ENCODE measurements at places on chromosomes 4 and X. TPM values are rescaled to one million over a fixed set of nuclear protein-coding genes. Genes with fewer than 3 reads are reported as not detected.

DNA sequence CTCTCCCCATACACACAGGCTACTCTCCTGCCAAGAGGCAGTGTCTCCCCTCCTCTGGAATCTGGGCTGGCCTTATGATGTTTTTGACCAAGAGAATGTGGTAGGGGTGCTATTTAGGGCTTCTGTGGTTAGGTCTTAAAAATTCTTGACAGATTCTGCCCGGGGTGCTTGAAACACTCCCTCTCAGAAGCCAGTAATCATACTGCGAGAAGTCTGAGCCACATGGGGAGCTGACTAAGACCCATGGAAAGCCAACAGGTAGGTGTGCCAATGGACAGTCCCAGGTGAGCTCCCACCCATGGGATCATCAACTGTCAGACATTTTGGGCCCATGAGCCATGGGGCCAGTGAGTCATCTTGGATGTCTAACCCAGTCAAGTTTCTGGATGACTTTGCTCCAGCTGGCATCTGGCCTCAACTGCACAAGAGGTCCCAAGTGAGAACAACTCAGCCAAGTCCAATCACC, 315.7 kb downstream of the FBXW7 start:
- no peak for DNase-seq

GAGE12E gene
- not detected for total RNA-seq

DNA sequence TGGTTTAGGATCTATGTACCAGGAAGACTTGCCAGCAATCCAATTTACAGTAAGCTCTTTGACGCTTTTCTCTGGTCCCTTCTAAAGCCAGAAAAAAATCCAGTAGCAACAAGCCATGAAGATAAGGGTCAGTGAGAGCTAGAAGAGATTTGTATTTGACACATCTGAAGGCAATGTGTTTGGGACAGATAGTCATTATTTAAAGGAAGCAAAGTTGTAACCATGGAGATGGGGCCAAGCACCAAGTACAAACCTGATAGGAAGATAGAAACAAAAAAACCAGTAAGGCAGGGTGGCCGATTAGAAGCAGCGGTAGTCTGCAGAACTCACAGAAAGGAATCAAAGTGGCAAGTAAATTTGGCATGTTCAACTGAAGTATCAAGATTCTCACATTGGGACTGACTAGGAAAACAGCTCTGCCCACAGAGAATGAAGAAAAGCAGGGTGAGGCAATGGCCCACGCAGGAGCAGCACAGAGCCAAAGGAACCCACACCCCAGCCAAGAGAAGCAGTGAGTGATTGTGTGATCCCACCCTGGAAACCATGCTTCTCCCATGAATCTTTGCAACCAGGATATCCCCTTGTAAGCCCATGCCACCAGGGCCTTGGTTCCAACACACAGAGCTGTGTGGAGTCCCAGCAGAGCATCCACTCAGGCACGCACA, 12.9 kb upstream of the C4orf54 start:
- DNase-seq, result no peak

TBC1D9 gene
- total RNA-seq, result 7.7 TPM

GRCh38 chr4:118776157-118776954, 59.6 kb downstream of the SEC24D start:
- no peak for DNase-seq

MAGEA2B gene
- not detected for total RNA-seq

DNA sequence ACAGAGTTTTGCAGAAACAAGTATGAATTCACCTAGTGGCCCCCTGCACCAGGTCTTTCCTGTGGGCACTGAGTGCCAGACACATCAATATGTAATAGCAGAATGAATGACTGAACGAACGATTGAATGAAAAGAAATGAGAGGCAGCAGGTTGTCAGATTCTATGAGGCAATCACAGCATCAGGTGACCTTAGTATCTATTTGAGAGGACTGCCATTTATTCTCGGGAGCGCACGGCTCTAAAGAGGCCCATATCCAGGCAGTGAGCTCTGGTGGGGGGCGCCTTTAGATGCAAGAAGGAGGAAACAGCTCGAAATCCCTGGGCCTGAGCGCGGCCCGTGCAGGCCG, 528 bp upstream of the SLC25A4 start:
- no peak for DNase-seq

DNA sequence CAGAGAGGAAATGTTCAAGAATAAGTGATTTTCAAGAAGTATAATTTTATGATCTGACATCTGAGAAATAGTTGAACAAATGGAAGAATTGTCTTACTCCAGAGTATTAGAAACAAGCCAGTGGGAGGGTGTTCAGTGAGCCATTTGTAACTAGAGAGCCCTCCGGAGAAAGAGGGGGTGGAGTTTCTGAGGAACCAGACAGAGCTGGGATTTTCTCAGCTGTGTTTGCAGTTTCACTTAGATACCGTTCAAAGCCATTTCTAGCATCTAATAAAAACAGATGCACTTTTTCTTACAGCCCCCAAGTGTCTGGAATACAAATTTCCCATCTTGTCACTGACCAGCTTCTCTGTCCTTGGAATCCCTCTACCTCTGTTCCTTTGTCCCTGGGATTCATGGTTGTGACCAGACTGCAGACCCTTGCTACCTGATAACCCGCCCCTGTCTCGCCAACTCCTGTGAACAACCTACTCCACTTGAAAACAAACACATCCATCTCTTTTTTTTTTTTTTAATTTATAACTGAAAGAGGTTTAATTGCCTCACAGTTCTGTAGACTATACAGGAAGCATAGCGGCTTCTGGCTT, 132.8 kb upstream of the KLF3 start:
- DNase-seq, result no peak

MUC7 gene
- total RNA-seq, result not detected

DNA sequence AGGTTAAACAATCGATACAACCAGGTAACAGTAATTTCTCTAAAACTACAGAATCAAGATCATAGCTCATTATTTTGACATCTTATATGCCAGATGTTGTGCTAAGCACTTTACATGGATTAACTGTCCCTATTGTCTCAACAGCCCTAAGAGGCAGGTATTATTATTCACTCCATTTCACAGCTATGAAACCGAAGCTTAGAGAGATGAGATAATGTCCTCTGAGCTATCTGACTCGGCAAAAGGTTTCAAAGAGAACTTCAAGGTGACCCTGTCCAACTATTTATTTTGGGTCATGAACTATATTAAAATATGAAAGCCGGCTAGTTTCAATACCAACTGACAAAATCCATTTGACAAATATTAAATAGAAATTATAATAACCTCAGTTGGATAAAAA, 10.3 kb downstream of the SLC25A5 start:
- DNase-seq, result no peak

DNA sequence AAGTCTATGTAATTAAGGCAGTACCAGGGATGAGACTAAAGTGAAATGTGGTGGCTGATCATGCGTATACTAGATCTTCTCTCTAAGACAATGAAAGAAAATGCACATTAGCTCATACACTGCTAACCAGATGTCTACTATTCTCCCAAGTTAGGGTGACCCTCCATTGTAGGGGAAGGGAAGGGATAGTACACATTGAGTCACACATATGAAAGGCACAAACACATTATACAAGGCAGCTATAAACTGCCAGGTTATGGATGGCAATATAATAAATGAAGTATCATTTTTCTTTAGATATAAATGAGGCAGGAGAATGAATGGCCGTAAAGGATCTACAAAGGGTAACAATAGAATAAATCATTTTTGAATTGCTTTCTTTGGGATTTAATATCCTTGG, 4.5 kb downstream of the SHROOM3 start:
- DNase-seq, result no peak

DNA sequence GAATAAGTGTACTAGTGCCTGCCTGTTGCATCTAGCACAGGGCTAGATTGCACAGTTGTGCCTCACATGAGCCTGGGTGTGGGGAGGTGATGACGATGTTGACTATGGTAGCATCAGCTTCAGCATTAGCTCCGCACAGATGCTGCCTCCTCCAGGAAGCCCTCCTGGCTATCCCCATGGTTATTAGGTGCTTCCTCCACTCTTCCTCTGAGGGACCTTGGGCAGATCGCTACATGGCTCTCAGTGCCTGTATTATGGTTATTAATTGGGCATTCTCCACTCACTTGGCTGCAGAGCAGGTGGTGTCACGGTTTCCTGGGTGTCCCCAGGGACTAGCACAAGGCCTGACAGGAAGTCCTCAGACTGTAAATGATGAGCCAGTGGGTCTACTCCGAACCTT, 325.6 kb downstream of the ARHGAP10 start:
- no peak for DNase-seq

DNA sequence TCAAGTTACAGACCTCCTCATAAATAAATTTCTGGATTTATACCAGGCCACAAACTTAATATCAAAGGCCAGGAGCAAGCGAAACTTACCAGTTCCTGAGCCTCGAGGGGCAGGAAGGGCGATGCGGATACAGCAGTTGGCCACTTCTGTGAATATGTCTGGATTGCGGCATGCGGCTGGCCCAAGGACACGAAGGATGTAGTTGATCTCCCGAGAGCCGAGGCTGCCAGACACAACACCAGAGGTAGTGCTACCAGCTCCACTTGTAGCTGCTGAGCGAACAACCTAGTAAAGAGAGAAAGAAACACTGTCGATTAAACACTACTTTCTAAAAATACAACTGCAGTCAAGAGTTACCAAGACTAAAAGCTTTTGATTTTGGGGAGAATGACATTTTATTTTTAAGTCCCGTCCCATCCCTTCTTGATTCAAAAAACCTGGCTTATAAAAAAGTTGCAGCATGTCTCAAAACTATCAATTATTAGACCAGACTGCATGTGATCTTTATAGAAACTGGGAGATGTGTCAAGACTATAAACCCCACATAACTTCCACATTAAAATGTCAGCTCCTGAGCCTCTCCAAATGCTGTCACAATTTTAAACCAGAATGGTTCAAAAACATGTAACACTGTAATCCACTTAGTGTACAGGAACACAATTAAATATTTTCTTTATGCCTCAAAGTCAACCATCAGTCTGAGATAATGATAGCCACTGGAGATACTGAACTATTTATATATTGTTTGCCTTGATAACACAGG, 105.6 kb downstream of the HUWE1 start:
- DNase-seq, result no peak

GRCh38 chr4:21011106-21011505, 310.8 kb downstream of the PACRGL start:
- DNase-seq, result no peak

GRCh38 chr4:134533068-134533467, 331.5 kb upstream of the PABPC4L start:
- no peak for DNase-seq

DNA sequence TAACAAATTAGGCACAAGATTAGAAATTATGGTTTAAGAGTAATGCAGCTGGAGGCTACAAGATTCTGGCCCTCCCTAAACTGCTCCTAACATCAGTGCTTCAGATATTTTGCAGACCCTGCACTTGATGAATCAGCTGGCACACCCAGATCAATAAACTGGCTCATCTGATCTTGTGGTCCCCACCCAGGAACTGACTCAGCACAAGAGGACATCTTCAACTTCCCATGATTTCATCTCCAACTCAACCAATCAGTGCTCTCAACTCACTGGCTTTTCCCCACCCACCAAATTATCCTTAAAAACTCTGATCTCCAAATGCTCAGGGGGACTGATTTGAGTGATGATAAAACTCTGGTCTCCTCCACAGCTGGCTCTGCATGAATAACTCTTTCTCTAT, 21.7 kb upstream of the TMEM33 start:
- DNase-seq, result no peak

DNA sequence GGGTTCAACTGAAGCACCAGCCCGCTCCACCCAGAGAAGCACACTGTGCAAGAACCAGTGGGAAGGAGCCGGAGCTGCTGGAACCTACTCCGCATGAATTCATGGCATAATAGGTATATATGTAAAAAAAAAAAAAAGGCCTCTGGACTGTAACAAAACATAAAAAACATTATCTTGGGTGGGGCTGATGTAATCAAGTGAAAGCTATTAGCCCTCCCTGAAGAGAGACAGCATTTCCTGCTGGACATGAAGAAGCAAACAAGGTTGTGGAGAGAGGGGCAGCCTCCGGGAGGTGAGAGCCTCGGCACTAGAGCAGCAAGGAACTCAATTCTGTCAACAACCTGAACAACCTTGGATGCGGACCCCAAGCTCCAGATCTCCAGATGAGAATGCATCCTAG, 50.7 kb downstream of the PLAC1 start:
- DNase-seq, result no peak

- DNase-seq, result no peak
Observed at GRCh38 chr4:168805341-168805740, 204.7 kb downstream of the CBR4 start.

PWWP3B gene
- 2.2 TPM for total RNA-seq

GRCh38 chrX:147376601-147377422, 534.9 kb upstream of the FMR1 start:
- DNase-seq, result no peak

DNA sequence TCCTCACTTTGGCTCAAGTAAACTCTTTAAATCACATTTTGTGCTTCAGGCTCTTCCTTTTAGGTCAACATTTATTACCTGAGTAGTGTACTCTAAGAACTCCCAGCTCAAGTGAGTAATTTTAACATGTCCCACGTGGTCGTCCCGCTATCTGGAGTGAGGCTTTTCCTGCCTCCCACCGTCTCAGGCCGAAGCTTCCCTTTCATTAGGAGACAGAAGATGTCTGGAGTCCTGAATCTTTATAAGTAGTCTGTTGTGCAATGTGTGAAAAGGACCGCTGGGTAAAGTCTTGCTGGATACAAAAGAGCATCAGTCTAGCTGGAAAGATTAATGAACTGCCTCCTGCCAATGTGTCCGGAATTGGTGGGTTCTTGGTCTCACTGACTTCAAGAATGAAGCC, 117.7 kb upstream of the NEIL3 start:
- DNase-seq, result no peak

KIAA1210 gene
- not detected for total RNA-seq

GLOD5 gene
- 0.67 TPM for total RNA-seq

GRCh38 chrX:37955273-37955672, 51.1 kb upstream of the SYTL5 start:
- DNase-seq, result no peak

DNA sequence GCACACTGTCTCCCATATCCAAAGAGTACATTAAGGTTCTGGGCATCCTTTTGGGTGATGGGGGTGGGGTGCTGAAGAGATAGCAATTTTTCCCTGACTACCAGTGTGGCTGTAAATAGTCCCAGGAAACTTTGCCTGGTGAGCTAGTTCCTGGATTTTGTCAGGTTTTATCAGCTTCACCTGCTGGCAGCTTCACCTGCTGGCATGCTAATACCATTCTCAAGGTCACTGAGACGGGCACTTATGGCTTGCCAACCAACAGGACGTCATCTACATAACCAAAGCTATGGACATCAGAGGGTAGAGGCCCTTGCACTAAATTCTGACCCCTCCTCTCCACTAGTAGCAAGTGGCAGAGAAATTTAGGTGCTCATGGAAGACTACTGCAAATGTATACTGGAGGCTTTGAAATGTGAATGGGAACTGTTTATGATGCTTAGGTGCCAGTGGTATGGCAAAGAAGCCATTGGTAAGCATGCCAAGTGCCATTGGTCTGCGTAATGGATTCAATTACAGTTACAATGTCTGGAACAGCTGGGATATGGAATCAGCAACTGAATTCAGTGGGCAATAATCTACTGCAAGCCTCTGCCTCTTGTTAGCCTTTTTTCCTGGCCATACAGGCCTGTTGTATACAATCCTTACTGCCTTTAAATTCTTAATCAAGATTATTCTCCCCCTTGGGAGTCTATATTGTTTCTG, 71.6 kb upstream of the SH3RF1 start:
- DNase-seq, result no peak

Data from liver (tissue), 10 donors.